ENCODE measurements at places on chromosomes 1 and 21.
A peak's percentile ranks its signal among the peaks of the same experiment; 100 is the strongest.

GRCh38 chr1:113684153-113684541 lies 75.1 kb downstream of the PHTF1 start:
- DNase-seq: no peak

DNA sequence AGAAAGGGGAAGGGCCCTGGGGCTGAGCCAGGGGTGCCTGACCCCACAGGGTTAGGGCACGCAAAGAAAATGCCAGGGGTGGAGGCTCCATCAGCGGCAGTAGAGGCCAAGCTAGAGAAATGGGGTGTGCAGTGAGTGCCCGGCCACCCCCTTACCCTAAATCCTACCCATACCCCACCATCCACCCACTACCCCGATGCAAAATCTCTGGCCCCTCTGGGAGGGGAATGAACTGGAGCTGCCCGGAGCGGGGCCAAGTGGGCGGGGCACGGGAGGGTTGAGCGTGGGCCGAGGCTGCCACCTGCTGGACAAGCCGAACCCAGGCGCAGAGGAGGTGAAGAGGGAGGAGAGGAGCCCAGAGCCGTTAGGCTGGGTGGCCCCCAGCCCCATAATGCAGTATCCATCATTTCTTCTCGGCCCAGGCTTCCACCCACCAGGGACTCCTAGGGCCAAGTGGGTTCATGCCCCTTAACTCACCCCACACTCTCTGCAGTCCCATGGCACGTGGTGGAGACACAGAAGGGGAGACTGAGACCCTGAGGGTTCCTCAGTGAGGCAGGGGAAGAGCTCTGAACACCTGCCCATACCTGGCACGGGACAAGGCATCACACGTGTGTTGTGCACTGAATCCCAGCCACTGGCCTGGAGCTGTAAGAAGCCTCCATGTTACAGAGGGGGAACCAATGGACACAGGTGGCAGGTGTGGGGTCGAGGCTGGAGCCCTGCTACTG lies 1.4 kb upstream of the C1QC start:
- no peak for DNase-seq

DNA sequence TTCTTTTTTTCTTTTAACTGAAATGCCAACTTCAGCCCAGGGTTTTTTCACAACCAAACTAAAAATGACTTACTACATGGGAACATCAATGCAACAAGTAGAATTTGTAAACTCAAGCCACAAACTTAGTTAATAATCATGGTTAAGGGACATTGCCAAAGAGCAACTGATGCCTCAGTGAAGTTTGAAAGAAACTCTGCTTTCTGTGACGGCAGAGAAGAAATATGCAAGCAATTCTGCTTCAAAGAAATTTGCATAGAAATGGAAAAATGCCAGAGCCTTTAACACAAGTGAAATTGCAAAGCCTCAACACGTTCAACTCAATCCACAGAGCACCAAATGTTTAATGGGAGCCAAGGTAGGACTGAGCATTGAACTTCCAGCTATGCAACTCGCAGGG lies 5.0 kb upstream of the CHD5 start:
- no peak for DNase-seq

DNA sequence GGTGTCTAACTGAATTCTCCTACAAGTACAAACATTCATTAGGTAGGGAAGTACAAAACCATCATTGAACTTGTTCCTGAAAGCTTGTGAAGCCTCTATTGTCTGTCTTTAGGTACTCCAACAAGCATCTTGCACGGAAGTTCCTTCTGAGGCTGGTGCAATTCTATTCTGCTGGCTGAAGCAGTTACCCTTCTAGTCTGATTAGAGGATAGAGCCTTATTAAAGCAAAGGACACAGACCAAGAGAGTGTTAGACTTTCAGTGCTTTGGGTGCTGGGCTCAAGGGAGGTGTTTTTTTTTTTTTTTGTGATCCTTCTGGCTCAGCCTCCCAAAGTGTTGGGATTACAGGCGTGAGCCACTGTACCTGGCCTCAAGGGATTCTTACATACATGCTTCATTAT lies 43.8 kb downstream of the HHAT start:
- no peak for DNase-seq

DNA sequence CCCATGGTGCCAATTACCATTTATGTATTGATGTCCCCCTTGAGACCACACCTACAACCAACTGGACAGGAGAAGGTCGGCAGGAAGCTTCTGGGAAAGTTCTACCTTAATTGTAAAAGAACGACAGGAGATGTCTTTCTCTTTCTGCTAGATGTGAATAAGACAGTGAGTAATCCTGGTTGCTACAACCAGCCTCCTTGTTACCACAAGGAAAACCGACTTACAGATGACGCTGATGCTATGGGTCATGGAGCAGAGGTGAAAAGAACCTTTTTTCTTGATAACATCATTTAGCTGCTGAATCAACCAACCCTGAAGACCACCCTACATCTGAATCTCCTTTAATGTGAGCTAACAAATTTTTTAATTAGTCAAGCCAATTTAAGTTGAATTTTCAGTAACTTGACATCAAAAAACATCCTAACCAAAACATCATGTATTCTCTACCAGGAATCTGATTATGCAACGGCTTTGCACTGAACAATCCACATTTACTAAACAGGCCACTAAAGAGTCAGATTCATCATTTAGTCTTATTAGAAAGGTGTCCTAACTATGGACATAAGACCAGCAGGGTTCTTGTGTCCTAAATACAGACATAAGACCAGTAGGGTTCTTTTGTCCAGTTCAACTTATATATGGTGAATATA lies 23.0 kb downstream of the RGS2 start:
- no peak for DNase-seq

GRCh38 chr1:15410223-15410883 lies 665 bp downstream of the EFHD2 start:
- no peak for DNase-seq

GRCh38 chr1:114854693-114855320 lies at the start of gene SYCP1:
SYCP1 (plus strand) TSS chr1:114854863; CDS start chr1:114855465, 602 bp downstream.
- no peak for DNase-seq

DNA sequence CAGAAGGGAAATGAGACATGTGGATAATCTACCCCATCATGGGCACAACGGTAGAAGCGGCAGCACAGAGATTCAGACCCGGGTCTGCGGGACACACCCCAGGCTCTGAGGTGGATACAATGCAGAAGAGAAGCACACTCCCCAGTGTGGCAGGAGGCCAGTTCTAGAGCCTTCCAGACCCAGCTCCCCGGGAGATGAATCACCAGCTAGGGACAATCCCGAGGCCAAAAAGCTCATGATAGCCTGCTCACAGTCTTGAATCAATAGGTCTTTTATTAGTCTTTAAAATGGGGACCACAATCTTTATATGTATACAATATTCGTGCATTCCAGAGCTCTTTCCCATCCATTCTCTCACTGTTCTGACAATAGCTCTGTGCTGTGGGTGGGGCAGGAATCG lies 57.3 kb upstream of the DIRAS3 start:
- no peak for DNase-seq

DNA sequence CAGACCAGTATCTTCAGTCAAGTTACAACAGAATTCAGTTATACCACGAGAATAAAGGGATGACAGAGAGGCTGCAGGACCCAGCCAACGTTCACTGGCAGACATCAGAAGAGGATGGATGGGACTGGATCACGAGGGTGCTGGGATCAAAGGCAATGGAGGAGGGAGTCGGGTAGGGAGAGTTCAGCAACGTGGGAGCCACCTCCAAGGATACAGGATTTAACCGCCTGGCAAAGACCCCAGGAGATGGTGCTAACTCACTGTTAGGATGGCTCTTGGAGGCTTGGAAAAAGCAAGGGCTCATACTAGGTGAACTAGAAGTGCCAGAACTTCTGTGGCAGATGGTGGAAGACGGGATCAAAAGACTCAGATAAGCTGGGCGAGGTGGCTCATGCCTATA lies 99.1 kb upstream of the DISP3 start:
- DNase-seq: no peak

- no peak for DNase-seq
These were observed 623 bp downstream of the GNG4 start for GRCh38 chr1:235648954-235649367.

- DNase-seq: no peak
These were observed 4.3 kb upstream of the LRP8 start for GRCh38 chr1:53332186-53332564.

GRCh38 chr1:230149751-230150584 lies 82.9 kb downstream of the GALNT2 start:
- no peak for DNase-seq

GRCh38 chr1:100631015-100631551 lies 88.5 kb upstream of the VCAM1 start:
- no peak for DNase-seq

DNA sequence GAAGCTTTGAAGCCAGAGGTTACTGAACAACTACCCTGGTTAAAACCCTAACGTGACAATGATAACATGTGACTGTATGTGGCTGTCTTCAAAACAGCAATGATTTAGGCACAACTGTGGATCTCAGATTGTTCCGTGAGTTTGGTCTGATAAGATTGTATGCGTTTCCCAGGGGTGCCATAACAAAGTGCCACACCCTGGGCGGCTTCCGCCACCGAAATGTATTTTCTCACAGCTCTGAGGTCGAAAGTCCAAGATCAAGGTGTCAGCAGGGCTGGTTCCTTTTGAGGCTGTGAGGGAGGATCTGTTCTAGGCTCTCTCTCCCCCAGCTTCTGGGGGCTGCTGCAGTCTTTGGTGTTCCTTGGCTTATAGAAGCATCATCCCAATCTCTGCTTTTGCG lies 29.5 kb upstream of the ERG start:
- no peak for DNase-seq

DNA sequence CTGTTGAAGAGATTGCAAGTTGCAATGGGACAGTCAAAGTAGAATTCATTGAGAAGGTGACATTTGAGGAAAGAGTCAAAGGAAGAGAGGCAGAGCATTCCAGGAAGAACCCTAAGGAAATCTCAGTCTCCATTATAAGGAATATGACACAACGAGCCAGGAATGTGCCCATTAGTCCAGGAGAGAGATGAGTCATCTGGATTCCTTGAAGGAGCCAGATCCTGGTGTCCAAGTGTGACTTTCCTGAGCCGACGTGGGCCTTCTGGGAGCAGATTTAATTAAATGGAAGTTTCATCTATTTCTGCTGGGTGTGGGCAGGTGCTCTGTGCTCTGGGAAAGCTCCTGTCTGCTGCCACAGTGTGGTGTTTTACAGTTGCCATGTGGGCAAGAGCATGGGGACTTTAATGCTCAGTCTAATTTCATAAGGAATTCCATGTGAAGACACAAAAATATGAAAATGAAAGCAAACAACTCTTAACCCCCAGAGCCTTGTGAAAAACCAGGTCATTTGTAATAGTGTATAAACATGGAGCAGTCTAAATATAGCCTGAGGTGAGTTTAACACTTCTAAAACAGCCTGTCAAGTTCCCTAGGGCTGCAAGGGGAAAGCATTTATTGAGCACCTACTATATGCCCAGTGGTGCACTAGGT lies 111.4 kb upstream of the ARTN start:
- DNase-seq: no peak

GRCh38 chr1:32992489-32993323 lies 28.1 kb upstream of the RNF19B start:
- DNase-seq: no peak

DNA sequence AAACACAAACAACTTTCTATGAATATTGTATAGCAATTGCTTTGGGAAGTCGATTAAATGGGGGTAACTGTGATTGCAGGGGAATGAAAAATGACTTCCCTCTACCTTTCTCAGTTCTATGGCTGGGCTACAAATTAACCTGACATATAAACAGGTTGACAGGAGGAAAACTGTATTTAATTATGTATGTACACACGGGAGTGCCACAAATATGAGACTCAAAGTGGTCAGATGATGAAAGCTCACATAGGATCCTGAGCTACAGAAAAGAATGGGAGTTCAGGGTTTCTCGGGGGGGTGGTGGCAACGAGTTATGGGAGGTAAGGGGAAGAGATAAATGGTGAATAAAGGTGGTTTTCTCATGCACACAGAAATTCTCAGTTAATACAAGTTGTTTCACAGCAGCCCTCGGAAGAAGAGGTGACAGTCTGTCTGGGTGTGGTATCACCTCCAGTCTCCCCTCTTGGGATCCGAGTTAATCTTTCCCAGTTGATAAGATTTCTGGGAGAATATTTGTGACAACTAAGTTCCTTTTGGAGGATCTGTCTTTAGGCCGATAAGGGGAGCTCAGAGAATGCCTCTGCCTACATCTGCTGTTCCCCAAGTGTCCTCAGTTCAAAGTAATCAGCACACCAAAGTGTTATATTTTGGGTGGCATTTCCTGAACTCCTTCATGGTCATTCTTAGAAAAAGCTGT lies 26.3 kb downstream of the GADD45A start:
- no peak for DNase-seq

GRCh38 chr21:27024971-27025370 lies 58.1 kb upstream of the ADAMTS5 start:
- DNase-seq: no peak

DNA sequence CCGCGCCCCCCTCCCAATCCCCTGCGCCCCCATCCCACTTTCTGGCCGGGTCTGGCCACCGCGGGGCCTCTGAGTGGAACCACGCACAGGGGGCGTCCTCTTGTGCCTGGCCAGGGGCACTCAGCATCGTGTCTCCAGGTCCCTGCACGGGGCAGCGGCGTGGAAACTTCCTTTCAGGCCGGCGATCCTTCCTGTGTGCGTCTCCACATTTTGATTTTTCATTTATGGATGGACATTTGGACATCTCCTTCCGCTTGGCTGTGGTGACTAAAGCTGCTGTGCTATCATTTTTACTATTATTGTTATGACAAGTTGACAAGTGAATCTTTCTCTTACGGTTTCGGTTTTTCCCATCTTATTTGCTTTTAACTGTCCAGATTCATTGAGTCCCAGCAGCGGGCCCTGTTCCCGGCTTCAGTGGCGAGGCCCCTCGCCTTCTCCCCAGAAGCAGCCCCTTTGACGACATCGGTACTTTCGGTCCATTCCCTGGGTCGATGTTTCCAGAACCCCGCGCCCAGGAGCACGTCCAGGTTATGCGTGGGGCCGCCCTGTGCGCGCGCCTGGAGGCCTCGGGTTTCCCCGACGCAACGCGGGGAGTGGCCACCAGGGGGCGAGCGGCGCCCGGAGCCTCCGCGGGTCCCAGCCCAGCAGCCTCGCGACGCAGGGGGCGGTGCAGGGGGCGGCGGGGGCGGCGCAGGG lies 12.4 kb upstream of the SLC19A1 start:
- peak; percentile 28 for DNase-seq

GRCh38 chr1:159838715-159839114 lies 12.0 kb downstream of the SLAMF8 start:
- DNase-seq: no peak

GRCh38 chr1:108877348-108878159 lies 769 bp downstream of the GPSM2 start:
- no peak for DNase-seq

DNA sequence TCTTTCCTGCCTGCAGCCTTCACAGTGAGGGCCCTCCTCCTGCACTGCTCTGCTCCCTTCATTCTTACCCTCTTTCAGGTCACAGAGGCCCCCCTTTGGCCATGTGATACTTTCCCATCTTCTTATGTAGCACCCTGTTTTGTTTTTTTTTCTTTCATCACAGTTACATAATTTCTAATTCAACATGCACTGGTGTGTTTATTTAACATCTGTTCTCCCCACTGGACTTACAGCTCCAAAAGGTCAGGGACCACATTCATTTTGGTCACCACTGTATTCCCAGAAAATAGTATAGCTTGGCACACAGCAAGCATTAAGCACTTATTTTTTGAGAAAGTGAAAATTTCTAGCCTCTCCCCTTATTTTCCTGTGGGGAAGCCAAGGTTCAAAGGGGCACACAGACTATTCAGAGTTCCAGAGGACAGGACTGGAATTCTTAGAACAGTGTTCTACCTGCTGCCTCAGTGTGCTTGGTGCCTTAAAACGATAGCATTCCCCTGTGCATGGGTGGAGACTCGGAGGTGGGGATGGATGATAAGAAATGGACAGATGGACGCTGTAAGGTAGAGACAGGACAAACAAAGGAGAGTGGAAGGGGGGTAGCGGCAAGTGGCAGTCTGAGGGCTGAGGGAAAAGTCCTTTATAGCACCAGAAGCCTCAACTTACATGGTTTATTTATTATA lies 5.3 kb downstream of the DENND2D start:
- no peak for DNase-seq

- DNase-seq: peak; percentile 4
These were observed 376.4 kb upstream of the LRRC7 start for GRCh38 chr1:69191335-69191734.

Data from NCI-H1417 treated with DMSO at 0.1 percent for 48 hours (cell line).